Effector CD8-positive, alpha-beta T cell (primary cell): ENCODE measurements at places on chromosomes 3 and 15.

- no peak for DNase-seq
Measured at GRCh38 chr3:184894051-184894450, 82.1 kb downstream of the VPS8 start.

DNA sequence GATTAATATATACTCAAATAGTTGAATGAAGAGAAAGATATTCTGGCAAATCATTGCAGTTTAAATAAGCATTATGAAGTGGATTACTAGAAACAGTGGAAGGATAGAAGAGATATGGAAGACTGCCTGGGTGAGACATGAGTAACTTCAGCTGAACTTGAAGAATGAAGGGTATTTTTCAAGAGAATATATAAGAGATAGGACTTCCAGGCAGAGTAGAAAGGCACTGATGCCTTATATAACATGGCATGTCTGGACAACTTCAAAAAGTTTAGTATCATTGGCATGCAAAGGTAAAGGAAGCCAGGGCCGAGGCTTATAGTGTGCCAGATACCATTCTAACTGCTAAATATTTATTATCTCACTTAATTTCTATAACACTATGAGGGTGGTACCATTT, 126.5 kb upstream of the SLC7A14 start:
- no peak for DNase-seq

DNA sequence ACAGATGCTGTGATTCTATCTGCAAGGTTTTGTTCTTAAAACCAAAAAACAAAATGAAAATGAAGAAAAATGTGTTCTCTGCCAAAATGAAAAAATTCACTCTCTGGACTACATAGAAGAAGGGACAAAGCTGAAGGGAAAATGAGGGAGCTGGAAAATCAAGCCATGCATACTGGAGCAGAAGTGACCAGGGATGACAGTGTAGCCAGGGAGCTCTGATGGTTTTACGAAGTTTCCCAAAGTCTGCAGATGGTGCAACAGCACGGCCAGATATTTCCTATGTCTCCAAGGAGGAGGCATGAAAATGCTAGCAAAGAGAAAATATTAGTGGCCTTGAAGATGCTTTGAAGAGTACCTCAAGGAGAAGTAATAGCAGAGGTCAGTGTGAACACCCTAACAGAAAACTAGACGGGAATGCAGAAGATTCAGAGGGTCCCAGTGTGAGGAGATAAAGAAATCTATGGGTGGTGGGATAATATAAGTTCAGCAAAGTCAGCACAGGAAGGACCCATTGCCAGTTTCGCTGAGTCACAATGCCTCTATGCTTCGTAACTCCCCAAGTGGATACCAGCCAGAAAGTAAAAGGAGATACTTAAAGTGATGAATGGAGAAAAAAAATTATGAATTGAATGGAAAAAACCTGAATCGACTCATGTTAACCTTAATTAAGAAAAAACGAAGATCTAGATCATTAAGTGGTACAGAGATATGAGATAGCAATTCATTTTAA, 39.0 kb upstream of the POMGNT2 start:
- no peak for DNase-seq

DNA sequence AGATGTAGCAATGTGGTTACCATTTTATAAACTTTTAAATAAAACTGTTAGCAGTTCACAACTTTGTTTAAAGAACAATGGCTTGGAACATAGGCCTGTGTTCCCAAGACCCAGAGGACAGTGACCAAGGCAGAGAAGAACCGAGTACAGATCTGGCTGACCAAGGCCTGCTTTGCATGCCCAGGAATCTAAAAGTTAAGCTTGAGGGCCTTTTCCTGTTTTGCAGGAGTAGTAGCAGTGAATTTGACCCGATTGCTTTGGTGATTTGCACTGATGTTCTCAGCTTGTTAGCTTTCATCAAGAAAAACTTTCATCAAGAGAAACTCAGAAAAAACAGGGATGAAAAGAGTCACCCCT, 9.9 kb downstream of the FILIP1L start:
- DNase-seq = no peak

- DNase-seq = no peak
Measured at GRCh38 chr3:78888635-78889034, 879.2 kb downstream of the ROBO1 start.

DNA sequence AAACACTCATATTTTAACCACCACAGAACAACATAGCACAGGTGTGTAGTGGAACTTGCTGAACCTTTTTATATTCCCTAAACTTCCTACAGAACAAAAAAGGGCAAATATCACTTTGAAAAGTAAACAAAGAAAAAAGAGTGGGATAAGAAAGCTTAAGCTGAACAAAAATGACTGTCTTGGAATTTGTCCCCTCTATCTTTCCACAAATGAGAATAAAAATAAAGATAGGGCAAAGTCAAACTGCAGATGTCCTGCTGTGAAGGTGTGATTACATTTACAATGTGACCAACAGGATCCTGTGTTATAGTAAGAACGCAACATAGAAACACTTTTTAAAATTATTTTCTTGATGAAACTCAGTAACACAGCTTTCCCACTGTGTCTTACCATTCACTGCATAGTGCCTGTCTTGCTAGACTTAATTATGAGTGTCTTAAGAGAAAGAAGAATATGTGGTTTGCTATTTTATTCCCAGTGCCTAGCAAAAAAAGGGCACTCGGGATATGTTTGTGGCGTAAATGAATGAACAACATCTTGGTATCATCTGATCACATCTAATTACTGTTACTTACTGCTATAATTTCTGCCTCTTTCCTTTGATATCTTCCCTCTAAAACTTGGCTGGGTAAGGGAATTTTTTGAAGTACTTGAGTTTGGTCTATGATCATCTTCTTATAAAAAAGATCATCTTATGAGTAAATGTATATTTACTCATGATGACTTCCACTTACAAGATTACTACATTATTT, 67.5 kb downstream of the DENND4A start:
- DNase-seq = no peak

- DNase-seq = no peak
Measured at GRCh38 chr3:69460034-69460433, 74.1 kb upstream of the FRMD4B start.
